IPS DF 6.9 (cell line): ENCODE measurements at places on chromosomes 6 and 20.

GRCh38 chr20:63746751-63747315, 7.3 kb downstream of the SLC2A4RG start:
- DNase-seq: no peak

GRCh38 chr6:133947302-133947900, 5.6 kb upstream of the TBPL1 start:
- no peak for DNase-seq

- no peak for DNase-seq
Observed at GRCh38 chr6:93677264-93677965, 258.1 kb upstream of the EPHA7 start.

GRCh38 chr6:29737707-29738630, 14.7 kb downstream of the HLA-F start:
- no peak for DNase-seq

DNA sequence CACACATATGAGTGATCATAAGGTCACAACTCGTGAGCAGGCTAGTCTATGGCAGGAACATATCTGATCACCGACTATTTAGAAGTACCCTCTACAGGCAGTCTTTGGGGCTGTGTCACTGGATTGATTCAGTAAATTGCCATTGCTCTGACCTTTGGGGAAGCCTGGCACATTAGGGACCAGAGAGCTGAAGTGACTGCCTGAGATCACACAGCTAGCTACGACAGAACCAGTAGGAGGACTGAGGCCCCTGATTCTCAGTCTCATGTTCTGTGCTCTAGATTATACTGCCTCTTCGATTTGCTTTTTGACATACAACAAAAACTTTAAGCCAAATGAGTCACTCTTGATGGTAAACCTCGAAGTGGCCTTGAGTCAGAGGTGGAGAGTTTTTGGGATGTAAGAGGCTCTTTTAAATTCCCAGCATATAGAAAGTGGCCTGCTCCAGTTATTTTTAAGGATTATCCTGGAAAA, 247.5 kb upstream of the SUPT3H start:
- DNase-seq: no peak

DNA sequence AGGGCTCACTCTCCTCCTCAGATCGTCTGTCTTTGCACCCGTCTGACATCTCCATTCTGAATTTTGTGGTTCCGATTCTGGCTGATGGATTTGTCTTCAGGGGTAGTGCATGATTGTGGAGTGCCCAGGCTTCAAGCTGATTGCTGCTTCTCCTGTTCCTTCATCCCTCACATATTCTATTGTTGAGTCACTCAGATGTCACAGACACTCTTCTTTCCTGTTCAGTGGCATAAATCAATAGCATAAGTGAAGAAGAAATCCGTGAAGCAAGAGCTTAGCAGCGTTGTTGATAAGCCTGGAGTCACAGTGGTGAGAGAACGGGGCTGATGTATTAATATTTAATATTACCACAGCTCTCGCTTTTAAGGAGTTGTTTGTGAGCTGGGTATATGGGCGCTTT, 152.5 kb downstream of the MTHFD1L start:
- no peak for DNase-seq

GRCh38 chr6:165098165-165098564, 211.2 kb downstream of the C6orf118 start:
- DNase-seq: peak; percentile 11

DNA sequence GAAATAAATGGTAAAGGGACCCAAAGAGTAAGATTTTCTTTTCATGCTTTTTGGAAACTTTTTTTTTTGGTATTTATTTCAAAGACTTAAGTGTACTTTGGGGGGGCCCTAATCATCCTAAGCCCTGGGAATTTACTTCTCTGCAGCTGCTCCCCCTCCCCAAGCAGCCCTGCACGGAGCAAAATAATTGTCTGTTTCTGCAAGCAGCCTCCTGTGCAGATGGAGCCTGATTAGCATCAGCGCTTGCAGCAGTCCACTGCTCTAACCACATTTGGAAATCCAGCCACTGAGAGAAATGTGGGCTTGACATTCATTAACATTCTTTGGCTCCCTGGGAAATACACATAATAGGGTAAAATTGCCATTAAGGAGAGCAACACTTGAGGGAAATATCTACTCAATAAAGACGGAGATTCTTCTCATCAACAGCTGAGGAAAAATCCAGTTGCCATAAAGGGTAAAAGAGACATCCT, 309.2 kb upstream of the MAP3K7 start:
- DNase-seq: no peak
